Stimulated activated CD8-positive, alpha-beta memory T cell treated with anti-CD3 and anti-CD28 coated beads, Interleukin-7, amount 100 ng/mL, for 4 hours (primary cell): ENCODE measurements at places on chromosomes 2 and 18.

GRCh38 chr2:101047075-101047766 lies 45.1 kb downstream of the RPL31 start:
- no peak for DNase-seq

DNA sequence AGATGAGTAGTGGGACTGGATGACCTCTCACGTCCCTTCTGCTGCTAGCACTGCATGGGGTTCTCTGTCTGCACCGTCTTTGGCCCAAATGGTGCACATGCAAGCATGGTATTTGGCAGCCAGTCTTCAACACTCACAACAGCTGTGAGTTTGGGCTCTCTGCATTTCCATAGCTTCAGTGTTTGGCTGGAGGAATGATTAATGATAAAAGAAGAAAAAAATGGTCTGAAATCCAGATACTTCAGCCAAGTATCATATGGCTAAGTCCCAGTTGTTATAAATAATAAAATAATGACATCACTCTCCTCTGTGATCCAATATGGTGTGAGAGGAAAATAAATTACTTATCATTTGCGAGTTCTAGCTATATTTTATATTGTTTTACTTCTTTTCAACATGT lies 173.3 kb downstream of the DCDC2C start:
- DNase-seq, result no peak

- no peak for DNase-seq
Observed at GRCh38 chr2:65367524-65367923, 64.9 kb downstream of the SPRED2 start.

DNA sequence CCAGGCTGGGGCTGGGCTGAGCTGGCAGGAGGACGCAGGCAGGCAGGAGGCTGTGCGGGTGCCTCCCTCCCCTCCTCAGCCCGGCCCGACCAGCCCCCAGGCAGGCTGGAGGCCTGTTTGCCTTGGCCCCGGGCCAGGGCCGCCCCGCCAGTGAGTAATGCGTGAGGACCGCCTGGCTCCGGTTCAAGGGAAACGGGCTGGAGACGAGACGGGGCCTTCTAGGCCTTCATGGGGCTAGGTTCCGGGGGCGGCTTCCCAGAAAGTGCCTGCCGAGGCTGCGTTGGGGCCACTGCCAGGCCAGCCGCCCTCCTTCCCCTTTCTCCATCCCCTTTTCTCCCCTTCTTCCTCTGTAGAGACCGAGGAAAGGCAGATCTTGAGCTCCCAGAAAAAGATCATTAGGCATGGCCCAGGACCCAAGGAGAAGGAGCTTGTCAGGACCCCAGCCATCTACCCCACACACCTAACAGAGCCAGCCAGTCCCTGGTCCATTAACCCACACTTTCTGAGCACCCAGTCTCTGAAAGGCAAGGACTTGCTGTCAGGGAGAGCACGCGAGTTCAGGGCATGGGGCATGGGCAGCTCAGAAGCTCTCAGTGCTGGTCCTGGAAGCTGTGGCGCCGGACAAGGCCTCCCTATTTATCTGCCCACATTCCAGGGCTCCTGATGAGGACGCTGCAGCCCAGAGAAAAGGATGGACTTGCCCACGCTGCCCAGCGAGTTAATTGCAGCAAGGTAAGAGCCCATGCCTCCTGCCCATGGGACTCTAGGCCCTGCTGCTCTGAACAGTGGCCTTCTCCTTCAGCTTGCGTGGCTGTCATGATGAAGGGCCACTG lies 48.5 kb downstream of the SMAD7 start:
- DNase-seq, result no peak
